ENCODE measurements at places on chromosomes 12 and 14.
A peak's percentile ranks its signal among the peaks of the same experiment; 100 is the strongest.

DNA sequence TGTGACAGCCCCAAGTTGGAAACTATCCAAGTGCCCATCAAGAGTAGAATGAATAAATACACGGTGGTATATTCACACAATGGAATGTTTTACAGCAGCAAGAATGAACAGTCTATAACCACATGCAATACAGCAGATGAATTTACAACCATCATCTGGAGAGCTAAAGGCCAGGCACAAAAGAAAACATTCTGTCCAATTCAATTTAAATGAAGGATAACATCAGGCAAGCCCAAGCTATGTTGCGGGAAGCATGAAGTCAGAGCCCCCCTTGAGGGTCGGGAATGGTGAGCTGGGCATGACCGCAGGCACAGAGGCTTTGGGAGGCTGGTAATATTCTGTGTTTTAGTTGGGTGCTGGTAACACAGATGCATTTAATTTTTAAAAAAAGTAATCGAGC is 76.0 kb downstream of the SYNE3 start:
- DNase-seq = no peak

GRCh38 chr14:33561488-33562175 is 389.2 kb downstream of the EGLN3 start:
- DNase-seq = no peak

DNA sequence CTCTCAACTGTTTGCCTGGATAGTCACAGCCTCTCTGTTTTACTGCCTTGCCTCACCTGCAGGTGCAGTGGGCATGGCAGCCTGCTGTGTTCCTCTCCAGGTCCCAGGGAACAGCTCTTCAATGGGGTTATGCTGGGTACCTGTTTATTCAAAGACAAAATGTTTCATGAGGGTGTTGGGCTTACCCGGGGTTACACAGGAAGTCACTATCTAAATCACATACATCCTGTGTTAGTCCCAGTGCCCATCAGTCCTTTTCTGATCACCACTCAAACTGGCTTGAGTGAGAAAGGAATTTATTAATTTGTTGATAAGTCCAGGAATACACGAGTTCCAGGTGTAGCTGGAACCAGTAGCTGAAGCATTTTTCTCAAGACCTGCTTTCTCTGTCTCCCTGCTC is 1503.6 kb upstream of the TMEM132C start:
- no peak for DNase-seq

GRCh38 chr14:82366803-82367202 is 833.1 kb upstream of the SEL1L start:
- DNase-seq = no peak

- no peak for DNase-seq
Measured at GRCh38 chr12:30744321-30744720, 10.4 kb downstream of the CAPRIN2 start.

- DNase-seq = no peak
Measured at GRCh38 chr12:74980510-74980909, 229.1 kb downstream of the KCNC2 start.

DNA sequence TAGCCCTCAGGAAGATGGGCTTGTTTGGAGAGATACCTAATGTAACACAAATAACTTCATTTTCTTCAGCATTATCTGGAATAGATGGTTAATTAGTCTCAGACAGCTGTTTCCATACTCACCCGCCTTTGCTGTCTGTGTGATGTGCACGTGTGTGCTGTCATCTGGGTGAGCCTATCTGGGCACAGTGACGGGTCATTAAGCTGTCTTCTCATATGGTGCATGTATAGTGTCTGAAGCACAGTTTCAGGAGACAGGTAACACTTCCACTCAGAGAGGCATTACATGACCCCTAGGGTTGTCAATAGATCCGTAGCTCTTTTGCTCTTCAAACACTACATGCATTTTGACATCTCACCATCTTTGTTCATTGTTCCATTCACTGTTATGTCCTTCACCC is 493.3 kb downstream of the APAF1 start:
- no peak for DNase-seq

- no peak for DNase-seq
Measured at GRCh38 chr12:125263385-125263784, 198.2 kb downstream of the AACS start.

GRCh38 chr12:108305520-108305919 is 33.6 kb downstream of the CMKLR1 start:
- DNase-seq = peak; percentile 58

- peak; percentile 13 for DNase-seq
Measured at GRCh38 chr14:66944872-66945271, 244.4 kb upstream of the GARIN2 start.

GRCh38 chr14:75379930-75380270 is 47.9 kb upstream of the JDP2 start:
- DNase-seq = no peak

GRCh38 chr12:105384916-105385535 is 54.5 kb downstream of the C12orf75 start:
- DNase-seq = no peak

DNA sequence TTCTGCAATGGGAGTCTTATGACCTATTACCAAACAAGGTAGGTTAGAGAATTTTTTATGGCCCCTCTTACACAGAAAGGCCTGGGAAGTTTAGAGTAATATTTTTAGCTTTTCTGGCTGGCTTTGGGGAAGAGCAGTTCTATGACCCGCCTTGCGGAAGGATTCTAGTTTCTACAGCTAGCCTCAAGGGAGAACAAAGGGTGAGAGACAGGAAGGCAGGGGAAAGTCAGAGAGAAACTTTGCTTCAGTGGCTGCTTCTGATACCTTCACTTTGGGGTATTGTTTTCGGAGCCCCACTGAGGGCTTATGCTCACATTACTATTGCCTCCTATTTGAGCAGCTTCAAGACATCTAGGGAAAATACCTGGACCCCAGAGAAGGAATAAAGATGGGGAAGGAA is 80.7 kb upstream of the NUDT4 start:
- no peak for DNase-seq

GRCh38 chr12:52382854-52383253 is 2.6 kb downstream of the KRT84 start:
- DNase-seq = no peak

DNA sequence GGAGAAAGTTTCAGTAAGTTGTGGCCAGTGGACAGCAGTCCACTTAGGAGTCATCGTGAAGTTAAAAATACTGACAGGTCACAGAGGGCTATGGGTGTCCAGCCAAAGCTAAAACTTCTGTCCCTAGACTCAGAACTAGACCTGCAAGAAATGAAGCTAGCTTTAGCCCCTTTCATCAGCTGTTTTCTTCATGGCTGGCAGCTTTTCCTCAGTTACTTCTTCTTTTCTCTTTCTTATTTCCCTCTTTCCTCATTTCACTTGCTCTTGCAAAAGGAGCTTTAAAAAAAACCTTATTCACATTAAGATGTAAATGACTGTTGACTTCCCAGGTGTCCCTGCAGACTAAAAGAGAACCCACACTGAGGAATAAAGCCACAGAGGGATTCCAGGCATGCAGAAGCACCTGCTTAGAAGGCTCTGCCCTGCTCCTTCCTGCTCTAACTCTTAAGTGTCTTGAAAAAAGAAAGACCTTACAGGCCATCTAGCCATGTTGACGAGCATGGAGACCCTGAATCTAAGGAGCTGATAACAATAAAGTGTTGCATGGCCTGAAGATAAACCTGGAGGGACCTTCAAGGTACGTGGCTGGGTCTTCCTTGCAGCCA is 69.7 kb upstream of the CCND2 start:
- no peak for DNase-seq

DNA sequence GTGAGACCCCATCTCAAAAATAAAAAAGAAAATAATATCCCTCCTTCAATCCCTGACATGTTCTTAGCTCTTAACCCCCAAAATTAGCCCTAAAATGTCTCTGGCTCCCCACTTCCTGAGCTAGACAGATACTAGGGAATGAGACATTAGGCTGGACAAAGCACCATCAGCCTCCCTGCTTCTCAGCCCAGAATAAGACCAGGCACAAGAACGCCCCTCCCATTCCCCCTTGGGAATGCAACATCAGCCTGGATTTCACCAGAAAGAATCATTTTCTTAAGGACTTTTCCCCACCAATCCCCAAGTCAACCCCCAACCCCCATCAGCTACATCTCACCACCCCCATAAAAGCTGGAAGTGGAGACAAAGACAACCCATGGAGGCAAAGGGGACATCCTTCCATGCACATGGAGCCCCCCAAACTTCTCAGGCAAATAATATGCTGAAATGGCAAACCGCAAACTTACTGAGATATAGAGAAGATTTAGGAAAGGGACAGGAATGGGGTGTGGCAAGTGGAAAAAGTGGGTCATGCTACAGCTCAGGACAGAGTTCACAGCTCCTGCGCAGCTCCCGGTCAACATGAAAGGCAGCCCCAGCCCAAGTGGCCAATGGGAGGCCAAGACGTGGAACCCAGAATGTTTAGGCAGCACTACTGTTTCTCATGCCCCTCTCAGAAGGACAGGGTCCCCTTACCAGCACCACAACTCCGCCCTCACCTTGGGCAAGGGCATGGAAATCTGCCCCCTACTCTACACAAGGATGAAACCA is 2.7 kb downstream of the CHD4 start:
- peak; percentile 32 for DNase-seq

- no peak for DNase-seq
Measured at GRCh38 chr12:47743311-47743860, 15.3 kb downstream of the RAPGEF3 start.

GRCh38 chr12:2173971-2174370 is 121.2 kb downstream of the CACNA1C start:
- DNase-seq = no peak

DNA sequence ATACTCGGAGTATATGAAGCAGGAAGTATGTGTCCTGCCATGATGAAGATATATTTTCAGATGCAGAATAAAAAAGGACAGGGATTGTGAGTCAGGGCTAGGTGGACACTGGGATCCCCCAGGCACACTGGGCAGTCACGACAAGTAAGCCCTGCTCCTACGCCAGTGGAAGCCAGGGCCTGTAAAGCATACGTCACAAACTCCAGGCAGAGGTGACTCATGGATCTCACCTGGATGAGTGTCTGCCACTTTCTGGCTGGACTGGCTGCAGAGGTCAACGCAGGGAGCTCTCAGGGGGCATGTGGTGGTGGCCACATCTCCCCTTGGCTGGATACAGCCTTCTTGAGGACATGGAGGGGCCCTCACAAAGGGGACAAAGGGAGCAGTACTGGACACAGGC is 262.3 kb downstream of the GLT1D1 start:
- no peak for DNase-seq

DNA sequence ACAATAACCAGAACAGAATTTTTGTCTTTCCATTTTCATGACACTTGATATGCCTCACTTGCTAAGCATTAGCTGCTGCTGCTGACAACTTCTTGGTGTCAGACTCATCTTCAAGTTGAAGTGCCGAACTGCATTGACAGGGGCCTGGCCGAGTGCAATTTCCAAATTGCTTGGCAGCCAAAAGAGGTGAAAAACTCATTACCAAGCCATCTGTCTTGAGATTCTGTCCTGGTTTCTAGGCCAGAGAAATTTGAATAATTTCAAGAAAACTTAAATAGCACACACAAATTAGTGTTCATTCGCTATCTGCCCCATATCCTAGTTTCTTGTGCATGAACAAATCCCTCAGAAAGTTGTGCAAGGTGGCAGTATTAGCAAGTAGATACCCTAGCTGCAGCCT is 165.3 kb upstream of the RASSF8 start:
- no peak for DNase-seq

DNA sequence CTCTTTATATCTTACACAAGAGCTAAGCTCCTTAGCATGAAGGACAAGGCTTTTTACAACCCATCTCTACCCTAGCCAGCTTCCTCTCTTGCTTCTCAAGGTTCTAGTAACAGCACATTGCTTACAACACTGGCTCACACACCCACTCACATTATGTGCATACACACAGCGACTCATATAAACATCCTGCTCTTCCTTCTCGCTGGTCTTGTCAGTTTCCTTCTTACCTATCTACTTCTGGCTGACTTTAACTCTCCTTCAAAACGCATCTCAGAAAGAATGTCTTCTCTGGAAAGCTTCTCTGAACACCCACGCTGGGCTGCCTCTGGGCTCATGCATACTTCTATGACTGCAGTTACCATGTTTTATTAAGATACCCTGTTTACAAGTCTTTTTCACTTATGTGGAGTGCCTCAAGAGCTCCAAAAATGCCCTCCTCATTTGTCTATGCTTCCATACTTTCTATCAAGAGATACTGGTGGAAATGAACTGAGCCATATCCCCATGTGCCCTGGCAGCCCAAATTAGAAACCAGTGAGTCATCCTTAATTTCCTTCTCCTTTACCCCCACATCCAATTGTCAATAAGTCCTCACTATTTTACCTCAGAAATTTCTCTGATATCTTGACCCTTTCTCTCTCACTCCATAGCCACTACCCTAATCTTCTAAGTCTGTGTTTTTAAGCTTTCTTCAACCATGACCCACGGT is 126.9 kb upstream of the KRAS start:
- peak; percentile 65 for DNase-seq

GRCh38 chr14:71885301-71885700 is 46.9 kb upstream of the RGS6 start:
- no peak for DNase-seq

- DNase-seq = no peak
Measured at GRCh38 chr12:911191-911826, 38.2 kb downstream of the RAD52 start.

DNA sequence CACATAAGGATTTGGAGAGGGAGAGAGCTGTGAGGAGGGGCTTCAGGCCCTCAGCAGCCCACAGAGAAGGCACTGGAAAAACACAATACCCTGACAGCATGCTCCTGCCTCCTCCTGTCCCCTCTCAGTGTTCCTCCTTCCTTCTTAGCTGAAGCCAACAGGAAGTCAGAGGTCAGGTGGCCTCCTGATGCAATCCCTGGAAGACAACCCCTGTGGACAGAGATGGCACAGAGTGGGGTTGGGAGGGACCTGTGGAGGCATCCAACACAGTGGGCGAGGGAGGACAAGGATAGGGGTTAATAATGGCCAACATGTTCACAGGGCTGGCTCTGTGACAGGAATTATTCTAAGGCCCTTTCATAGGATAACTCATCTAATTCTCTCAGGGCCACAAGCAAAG is 15.4 kb upstream of the IFI27L2 start:
- no peak for DNase-seq

GRCh38 chr12:85225501-85225900 is 54.5 kb upstream of the ALX1 start:
- no peak for DNase-seq

DNA sequence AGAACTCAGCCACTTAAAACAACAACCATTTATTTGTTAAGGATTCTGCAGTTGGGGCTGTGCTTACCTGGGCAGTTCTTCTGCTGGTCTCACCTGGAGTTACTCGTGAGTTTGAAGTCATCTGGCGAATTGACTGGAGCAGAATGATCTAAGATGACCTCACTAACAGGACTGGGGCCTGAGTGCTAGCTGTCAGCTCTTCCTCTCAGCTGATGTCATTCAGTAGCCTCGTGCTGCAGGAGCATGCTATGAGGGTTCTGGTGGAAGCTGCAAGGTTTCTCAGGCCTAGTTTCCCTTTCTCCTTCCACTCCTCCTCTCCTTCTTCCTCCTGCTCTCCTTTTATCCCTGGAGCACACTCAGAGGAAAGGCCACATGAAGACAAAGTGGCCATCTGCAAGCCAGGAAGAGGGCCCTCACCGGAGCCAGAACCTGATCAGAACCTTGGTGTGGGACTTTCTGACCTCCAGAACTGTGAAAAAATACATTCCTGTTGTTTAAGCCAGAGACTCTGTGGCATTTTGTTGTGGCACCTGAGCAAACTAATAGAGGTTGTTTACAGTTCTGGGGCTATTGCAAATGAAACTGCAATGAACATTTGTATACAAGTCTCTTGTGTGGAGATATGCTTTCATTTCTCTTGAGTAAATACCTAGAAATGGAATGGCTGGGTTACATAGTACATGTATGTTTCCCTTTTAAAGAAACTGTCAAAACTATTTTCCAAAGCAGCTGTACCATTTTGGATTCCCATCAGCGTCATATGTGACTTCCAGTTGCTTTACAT is 21.9 kb upstream of the MAP3K9 start:
- no peak for DNase-seq
